ENCODE measurements at places on chromosomes 6 and 20.

DNA sequence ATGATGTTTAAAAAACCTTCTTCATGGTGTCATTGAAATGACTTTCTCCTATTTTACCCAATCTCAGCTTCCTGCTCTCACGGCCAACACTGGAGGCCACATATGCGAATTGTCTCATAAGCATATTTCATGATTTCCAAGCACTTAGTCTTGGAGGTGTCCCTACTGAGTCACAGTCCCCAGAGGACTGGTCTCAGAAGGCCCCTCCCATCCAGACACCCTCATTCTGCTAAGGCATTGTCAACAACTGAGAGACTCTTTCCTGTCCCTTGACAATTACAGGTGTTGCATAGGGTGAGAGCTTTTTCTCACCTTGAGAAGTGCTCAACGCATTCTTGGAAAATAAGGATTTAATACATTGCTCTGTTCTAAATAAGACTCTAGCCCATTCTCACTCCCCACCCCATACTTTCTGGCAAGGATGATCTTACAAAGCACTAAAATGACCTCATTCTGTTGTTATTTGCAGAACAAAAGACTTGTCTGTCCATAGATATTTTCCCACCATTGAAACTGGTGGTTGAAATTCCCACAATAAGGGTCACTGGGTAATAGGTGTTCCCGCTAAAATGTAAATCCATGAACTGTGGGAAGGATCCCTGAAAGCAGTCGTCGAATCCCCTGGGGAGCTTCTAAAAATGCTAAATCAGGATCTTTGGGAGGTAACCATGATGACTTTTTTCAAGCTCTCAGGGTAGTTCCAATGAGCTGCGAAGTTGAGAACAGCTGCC lies 32.3 kb upstream of the SLC22A23 start:
- DNase-seq: no peak

- no peak for DNase-seq
These were observed 27.9 kb upstream of the EEF1A1 start for GRCh38 chr6:73548458-73549446.

GRCh38 chr6:138289739-138290138 lies 71.4 kb upstream of the PBOV1 start:
- DNase-seq: no peak

DNA sequence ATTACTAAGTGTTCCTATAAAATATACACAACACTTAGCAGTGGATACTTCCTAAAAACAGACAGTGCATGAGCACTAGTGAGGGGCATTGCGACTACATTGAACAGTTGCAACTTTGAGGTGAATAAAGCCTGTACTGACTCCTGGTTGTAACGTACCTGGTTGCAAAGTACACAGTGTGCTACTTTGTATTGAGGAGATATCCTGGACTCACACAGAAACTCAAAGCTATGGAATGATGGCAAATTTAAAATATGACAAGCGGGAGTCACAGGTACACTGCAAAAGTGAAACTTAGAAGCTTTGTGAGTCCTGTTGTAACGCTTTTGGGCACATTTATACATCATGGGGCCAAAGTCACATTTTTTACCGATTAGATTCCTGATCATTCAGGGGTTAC lies 55.6 kb upstream of the HLA-A start:
- DNase-seq: no peak

- no peak for DNase-seq
These were observed 655.9 kb upstream of the MAN1A1 start for GRCh38 chr6:120005292-120005976.

DNA sequence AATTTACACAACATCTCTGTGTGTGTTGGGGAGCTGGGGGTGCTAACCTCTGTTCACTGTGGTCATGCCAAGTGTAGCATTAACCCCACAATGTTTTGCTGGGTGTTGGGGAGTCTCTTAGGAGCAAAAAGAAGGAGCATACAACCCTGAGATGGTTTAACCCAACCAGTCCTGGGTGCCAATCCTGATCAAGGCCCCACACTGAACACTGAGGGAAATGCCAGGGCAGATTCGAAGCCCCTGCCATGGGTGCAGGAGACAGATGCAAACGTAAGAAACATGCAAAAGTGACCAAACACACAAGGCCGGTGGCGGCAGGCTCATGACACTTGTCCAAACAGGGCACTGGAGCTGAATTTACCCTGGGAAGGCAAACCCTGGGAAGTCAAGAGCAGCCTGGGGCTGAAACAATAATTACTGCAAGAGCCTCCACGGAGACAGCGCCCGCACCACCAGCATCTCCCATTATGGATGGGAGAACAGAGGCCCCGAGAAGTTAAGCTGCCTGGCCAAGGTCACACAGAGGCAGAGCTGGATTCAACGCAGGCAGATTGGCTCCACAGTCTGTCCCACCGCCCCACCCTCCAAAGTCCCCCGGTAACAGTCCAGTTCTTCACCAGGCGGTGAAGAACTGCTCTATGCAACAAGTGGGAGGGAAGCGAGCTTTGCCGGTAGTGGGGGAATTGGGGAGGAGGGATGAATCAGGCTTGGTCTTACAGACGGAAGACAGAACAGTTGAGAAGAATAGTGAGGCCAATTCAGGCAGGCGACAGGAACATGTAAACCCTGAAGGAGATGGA lies 8.5 kb downstream of the ACSS1 start:
- no peak for DNase-seq

DNA sequence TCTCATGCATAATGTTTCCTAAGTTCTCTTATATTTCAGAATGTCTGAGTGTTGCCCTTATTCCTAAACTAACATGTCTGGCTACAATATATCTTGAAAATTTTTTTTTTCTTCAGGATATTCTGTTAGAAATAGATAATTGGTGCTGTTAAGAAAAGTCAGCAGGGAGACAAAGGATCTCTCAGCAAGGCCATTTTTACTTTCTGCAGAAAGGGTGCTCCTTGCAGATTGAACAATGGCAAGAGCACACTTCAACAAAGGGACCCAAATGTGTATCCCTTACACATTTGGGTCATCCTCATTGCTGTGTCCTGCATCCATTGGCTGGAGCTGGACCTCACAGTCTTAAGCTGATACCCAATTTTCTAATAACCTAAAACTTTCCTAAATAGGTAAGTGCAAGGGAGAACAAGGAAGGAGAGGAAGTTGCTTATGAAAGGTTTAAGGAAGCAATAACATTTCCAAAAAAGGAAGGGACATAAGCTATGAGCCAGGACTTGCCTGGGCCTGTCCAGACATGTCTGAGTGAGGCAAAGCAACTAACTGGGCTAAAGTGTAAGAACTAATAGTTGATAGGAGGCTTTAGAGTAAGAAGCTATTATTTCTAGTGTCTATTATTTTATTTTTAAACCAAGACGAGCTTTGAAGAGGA lies 429.6 kb downstream of the BCKDHB start:
- no peak for DNase-seq

GRCh38 chr20:43681468-43681942 lies 14.6 kb downstream of the MYBL2 start:
- no peak for DNase-seq

DNA sequence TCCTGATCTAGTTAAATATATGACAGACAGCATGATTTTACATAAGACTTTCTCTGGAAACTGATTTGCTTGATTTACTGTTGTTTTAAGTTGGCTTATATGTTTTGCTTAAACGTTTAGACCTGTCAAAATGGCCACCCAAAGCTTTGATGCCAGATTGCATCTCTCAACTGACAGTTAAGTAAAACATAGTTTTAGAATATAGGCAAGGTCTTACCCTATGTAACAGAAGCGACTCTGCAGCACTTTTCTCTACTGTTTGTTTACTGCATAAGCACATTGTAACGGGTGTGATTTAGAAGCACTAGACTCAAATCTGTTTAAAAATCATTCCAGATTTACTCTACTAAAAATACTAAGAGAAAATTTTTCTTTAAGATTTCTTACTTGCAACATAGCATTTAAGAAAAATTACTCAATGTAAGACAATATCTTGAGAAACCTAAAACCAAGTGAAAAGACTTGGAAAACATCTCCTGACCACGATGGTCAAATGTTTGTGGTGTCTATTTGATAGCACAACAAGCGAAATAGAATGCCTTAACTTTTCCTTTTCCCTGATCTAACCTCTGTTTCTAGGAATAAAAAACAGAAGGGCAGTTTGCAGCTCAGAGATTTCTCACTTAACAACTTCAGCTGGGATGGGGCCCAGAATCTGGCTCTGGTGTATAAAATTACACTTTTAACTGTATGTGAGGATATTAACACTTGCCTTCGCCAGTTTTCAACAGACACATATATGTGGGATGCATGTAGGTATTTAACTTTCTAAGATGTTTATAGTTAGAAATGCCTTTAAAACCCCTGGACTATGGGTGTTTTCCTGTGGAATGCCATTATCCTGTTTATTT lies 47.4 kb downstream of the AIG1 start:
- no peak for DNase-seq

- no peak for DNase-seq
These were observed 64.9 kb upstream of the TAB2 start for GRCh38 chr6:149252622-149253021.

- DNase-seq: no peak
These were observed 35.3 kb downstream of the BEND3 start for GRCh38 chr6:107080036-107080435.

GRCh38 chr6:396126-396520 lies 4.6 kb downstream of the IRF4 start:
- DNase-seq: no peak

DNA sequence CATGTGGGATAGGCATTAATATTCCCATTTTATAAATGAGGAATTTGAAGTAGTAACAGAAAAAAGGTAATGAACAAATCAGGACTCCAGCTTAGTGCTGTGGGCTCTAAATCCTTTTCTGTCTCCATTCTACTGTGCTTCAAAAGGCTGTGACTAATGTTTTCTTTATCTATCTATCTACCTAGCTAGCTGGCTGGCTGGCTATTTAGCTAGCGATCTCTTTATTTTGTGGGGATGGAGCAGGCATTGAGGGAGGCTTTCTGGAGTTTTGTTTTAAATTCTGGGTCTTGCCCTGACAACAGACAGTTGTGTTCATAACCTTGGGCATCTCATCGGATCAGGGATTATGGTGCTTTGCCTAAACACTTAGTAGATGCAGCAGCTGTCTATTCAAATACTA lies 139.2 kb downstream of the SOX4 start:
- DNase-seq: no peak

GRCh38 chr6:42532038-42532669 lies 31.7 kb upstream of the UBR2 start:
- no peak for DNase-seq

- DNase-seq: no peak
These were observed 7.2 kb upstream of the TRIB3 start for GRCh38 chr20:373171-373890.

DNA sequence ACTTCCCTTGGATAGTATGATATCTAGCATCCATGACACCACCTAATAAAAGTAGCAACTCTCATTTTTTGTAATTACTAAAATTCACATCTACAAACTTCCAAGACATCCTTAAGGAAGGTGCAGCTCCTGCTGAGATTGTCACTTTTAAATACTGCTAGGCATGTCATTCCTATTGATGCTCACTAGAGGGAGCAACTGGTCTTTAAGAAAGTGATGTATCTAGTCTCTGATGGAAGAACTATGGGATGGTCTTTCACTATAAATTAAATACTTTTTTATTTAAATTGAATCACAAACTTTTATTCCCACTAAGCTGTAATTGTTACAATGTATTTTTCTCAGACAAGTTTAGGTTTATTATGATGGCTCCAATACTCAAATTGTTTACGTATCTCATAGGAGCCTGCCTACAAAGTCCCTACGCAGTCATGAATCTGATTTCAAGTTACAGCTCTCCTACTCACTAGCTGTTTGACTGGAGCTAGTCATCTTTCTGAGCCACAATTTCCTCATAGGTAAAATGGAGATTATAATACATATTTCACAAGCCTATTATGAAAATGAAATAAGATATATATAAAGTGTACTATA lies 8.1 kb upstream of the TSPYL1 start:
- no peak for DNase-seq

DNA sequence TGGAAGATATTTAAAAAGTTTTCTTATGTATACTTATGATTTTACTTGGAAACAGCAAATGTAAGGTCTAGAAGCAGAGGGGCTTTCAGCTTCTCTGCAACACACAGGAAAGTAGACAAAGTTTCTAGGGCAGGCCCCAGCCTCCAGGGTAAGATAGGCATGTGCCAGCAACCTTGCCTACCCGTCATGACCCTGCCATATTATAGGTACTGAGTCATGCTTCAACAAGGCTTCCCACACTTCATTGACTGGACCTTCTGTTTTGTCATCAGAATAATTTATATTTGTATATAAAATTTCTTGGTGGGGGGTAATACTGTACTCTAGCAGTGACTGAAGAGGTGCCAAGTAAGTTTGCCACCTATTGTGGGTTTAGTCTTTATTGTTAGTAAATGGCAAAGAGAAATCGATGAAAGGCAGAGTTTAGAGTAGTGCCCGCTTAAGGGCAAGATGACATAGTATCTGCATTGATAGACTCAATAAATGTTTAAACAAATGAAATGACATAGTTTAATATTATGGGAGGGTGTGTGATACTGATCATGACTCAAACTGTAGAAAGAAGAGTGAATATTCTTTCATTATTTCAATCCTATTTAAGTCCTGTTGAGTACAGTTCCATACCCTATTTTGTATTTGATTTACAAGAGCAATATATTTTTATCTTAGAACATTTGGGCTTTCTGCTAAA lies 95.6 kb downstream of the JARID2 start:
- no peak for DNase-seq

Data from stimulated activated CD4-positive, alpha-beta T cell treated with anti-CD3 and anti-CD28 coated beads, Interleukin-12 subunit alpha, Interleukin-12 subunit beta, amount 100 ng/mL, for 24 hours (primary cell).